ENCODE measurements at places on chromosomes 2 and 18.

GRCh38 chr18:23971666-23972230 lies 42.8 kb upstream of the TTC39C start:
- DNase-seq, result no peak

DNA sequence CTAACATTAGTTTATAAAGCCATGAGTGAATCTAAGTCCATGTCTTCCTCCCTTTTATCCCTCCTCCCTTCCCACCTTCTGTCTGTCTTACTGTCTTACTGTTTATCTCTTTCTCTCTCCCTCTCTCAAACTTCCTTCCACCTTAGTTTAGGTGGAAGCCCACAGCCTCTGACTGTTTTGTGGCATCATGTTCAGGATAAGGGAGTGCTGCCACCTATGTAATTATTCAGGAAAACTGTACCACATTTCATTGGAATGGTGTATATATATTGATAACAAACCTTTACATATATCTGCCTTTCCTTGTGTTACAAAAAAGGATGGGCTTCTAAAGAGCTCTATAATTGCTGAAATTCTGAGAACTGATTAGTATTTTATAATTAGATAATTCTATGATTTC lies 48.7 kb downstream of the NETO1 start:
- no peak for DNase-seq

GRCh38 chr2:238873841-238874240 lies 26.0 kb downstream of the TWIST2 start:
- no peak for DNase-seq

DNA sequence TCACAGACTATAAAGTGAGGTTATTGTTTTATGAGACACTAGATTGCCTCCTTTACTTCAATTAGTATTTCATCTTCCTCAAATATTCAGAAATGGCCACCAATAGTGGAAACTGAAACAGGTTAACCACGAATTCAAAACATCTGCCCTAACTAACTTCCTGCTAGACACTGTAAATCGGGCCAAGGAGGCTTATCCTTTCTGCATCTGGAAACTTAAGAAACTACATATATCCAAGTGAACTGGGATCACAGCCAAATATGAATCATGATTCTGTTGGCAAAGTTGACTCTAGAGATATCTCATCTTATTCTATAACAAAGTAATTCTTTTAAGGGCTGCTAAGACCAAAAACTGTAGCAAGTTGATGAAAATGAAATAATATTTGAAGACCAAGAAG lies 136.6 kb upstream of the ZC3H15 start:
- peak; percentile 70 for DNase-seq

GRCh38 chr2:135662088-135662487 lies 79.6 kb upstream of the UBXN4 start:
- no peak for DNase-seq

DNA sequence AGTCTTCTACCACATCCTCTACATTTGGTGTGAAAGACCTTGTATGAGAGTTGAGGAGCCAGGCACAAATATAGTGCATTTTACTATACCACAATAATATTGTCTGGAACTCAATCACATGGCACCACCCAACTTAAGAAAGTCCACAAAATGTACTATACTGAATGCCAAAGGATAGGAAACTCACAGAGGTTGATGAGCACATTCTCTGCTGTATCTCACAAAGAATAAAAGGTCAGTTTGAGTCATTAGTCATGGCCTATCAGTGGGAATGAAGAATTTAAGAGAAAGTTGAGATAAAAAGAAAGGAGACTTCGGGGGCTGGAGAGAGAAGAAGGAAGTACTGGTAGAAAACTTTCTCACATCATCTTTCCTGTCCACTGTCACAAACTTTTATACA lies 134.3 kb downstream of the RDH14 start:
- DNase-seq, result no peak

DNA sequence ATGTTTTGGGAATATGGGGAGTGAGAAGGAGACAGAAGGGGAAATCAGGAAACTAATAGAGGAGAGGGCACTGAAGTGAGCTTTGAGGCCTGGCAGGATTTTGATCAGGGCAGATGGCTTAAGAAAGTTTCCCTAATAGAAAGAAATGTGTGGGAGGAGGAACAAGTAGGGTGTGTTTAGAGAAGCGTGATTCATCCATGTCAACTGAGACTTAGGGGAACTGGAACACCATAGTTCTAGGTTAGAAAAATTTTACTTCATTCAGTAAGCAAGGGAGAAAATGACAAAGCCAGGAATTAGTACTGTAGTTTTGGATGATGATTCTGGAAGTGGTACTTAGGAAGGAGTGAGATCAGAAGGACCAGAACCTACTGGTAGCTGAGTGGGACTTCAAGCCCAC lies 296.0 kb downstream of the PLCL1 start:
- no peak for DNase-seq

- DNase-seq, result no peak
These were observed 217.0 kb downstream of the C1D start for GRCh38 chr2:67845621-67846369.

DNA sequence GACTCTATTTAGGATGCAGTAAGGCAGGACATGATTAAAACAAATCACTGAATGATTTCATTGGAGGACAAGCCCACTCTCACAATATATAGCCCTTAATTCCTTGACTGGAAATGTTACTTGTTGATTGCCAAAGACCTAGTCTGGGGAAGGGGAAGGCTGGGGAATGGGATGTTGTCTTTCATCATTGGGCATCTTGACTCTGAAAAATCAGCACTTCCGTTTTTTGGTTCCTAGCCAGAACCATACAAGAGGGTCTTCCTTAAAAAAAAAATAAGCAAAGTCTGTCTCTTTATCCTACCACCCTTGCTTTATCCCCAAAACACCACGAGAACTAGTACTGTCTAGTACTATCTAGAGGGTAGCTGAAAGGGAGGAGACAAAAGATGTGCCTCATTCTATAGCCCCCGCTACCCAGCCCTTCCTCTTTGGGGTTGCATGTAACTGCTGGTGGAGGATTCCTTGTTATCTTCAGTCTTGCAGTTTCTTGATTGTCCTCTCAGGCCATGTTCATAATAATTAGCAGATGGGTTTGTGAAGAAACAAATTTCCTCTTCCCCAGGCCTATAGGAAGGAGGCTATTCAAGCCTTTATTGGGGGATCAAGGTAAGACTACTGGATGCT lies 55.8 kb downstream of the NEMP2 start:
- no peak for DNase-seq

DNA sequence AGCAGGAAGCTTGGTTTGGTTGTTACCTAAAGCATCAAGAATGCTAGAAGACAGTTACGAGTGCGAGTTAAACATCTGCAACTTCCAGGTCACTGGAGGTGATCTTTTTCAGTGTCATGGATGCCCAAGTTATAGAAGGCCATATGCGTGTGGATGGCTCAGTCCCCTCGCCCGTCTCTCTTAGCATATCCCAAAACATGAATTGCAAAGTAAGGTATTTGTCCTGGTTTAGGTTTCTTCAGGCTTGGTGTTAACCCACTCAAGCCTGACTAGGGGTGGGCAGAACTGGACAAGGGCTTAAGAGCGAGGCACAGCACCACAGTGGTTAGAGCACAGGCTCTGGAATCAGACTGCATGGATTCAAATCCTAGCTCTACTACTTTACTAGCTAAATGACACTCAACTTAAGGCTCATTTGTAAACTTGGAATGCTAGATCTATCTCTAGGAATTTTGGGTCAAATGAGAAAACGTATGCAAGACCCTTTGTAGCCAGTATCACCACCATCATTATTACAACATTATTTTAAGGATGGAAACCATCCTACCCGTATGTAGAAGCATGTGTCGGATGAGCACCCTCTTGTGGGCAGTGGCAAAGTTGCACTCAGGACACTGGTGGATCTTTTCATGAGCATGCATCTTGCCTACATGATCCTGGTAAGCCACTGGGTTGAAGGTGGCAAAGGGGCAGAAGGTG lies 11.2 kb downstream of the ZNF142 start:
- DNase-seq, result peak; percentile 62

DNA sequence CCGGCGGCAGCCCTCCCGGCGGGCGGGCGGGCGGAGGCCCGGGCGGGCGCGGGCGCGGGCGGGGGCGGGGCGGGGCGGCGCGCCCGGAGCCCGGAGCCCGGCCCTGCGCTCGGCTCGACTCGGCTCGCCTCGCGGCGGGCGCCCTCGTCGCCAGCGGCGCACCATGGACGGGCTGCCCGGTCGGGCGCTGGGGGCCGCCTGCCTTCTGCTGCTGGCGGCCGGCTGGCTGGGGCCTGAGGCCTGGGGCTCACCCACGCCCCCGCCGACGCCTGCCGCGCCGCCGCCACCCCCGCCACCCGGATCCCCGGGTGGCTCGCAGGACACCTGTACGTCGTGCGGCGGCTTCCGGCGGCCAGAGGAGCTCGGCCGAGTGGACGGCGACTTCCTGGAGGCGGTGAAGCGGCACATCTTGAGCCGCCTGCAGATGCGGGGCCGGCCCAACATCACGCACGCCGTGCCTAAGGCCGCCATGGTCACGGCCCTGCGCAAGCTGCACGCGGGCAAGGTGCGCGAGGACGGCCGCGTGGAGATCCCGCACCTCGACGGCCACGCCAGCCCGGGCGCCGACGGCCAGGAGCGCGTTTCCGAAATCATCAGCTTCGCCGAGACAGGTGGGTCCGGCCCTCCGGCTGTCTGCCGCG lies at the start of gene INHBB:
INHBB (plus strand) TSS at position 111 of the 641 bp plus-strand sequence; CDS start at position 164, 53 bp downstream.
- DNase-seq, result no peak

DNA sequence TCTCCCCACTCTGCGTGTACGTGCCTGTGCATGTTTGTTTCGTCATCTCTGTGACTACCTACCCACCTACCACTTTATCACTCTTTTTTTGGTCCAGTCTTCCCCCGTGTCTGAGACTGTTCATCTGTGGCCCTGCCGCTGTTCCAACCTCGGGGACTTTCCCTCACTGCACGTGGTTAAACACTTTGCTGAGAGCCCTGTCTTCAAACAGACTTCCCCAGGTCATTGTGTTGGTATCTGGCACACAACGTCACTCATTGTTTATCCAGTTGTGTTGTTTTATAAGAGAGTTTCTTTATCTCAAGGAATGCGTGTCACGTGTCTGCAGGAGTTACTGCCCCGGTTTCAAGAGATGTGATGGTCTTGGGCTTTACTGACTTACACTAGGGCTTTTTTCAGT lies 262.0 kb upstream of the RASGRP3 start:
- no peak for DNase-seq

DNA sequence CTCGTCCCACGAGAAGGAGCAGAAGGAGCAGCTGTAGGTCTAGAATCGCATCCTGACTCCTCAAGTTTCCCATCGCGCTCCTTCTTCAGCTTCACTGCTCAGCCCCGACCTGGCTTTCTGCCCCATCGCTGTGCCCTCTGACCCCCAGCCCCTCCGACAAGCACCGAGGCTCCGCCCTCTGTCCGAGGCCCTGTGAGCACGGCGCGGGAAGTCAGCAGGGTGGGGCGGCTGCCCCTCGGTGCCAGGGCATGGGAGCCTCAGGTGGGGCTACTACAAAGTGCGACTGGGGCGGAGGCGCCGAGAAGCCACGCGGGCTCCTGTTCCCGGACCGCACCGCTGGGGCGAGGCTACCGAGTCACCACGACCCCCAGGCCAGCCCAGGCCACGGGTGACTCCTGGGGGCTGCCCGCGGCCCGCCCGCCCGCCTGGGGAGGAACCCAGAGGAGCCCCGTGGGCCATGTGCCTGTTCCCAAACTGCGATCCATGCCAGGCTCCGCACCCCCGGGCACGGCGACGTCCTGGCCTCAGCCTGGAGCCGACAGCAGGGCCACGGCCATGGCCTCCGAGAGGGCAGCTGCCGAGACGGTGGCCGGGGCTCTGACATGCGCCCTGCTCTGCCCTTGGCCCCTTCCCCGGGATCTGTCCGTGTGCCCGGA lies 36.6 kb upstream of the ID2 start:
- DNase-seq, result no peak

DNA sequence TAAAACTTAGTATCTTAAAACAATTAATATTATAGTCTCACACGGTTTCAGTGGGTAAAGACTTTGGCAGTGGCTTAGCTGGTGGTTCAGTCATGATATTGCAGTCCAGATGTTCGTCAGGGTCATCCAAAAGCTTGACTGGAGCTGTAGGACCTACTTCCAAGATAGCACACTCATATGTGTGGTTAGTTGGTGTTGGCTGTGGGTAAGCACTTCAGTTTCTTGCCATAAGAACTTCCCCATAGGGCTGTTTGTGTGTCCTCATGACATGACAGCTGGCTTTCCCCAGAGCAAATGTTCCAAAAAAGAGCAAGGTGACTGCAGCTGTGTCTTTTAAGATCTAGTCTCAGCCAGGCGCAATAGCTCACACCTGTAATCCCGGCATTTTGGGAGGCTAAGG lies 48.5 kb upstream of the EPC2 start:
- no peak for DNase-seq

DNA sequence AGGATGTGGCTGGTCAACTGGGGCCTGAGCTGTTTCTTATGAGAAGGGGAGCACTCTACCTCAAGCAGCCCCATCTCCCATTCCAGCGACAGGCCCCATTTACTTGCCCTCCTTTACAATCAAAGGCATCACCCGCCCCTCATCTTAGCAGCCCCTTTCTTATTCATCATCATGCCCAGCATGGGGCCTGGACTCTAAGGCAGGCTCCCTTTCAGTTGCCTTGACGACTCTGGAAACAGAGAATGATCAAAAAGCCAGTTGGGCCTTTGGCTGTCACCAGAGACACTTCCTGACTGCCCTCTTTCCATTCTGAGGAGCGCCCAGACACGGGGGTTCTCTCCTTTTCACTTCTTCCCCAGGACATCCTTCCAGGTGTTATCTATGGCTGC lies 11.2 kb downstream of the CELF4 start:
- DNase-seq, result no peak

GRCh38 chr2:79200762-79201161 lies 41.2 kb upstream of the REG3A start:
- DNase-seq, result no peak

DNA sequence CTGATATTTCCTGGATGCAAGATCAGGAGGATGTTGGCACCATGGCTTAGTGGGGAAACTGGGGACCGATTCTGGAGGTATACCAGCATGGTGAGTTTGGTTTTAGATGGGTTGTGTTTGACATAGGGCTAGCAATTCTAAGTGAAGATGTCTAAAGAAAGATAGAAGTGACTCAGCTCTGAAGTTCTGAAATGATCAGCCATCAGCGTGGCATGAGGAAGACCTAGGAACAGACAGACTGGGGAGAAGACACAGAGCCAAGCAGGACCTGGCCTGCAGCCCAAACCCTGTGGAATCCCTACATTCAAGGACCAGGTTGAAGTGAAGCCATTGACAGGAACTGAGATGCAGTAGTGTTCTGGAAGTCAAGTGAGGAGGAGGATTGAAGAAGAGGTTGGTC lies 39.8 kb downstream of the HRH4 start:
- DNase-seq, result no peak

- DNase-seq, result no peak
These were observed 277.0 kb upstream of the ZEB2 start for GRCh38 chr2:144796936-144797335.

GRCh38 chr18:68121826-68122225 lies 593.1 kb downstream of the TMX3 start:
- DNase-seq, result no peak

GRCh38 chr2:67865917-67866316 lies 196.9 kb downstream of the C1D start:
- DNase-seq, result no peak

DNA sequence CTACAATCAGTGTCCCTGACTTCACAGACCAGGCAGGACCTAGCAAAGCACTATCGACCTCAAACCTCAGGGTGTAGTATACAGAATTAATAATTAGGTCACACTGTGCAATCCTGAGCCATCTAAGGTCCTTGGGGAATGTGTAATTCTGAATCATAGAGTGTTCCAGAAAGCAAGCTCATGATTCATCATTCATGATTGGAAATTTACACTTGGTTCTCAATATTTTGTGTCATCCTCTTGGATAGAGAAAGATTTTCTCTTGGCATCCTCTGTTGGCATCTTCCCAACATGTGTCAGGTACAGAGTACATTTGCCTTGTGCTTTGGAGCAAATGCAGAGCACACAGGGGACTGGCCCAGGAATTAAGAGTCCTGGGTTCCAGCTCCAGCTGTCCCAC lies 245.0 kb upstream of the NT5C1B start:
- DNase-seq, result no peak
